A549 (cell line): ENCODE measurements at places on chromosomes 11 and 22. TPM values are rescaled to one million over a fixed set of nuclear protein-coding genes. Genes with fewer than 3 reads are reported as not detected.

DNA sequence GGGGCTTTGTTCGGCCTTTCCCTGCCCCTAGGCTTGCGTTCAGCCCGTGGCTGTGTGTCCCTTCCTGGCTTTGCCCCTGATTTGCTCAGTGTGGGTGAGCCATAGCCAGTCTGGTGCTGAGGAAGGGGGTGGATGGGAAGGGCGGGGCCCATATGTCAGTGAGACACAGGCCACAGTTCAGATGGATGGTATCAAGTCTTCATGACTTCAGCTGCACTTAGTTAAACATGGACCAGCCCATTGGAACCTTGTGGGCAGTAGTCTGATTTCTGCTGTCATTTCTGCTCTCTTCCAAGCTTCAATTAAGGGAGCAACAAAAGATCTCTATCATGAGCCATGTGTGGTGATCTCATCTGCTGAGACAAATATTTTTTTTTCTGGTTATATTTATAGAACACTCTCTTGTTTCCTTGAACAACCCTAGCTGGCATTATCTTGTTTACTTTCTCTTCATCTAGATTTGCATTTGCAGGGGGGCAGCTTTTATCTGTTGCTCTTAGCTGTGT, 21.6 kb upstream of the PEX26 start:
- DNase-seq, result peak; percentile 44

GRCh38 chr22:38891256-38891655, 19.2 kb upstream of the CBX6 start:
- no peak for DNase-seq

- no peak for DNase-seq
These were observed 5.8 kb downstream of the GRIK4 start for GRCh38 chr11:120517390-120517761.

- no peak for DNase-seq
These were observed 130.7 kb downstream of the FEZ1 start for GRCh38 chr11:125365196-125365931.

DNA sequence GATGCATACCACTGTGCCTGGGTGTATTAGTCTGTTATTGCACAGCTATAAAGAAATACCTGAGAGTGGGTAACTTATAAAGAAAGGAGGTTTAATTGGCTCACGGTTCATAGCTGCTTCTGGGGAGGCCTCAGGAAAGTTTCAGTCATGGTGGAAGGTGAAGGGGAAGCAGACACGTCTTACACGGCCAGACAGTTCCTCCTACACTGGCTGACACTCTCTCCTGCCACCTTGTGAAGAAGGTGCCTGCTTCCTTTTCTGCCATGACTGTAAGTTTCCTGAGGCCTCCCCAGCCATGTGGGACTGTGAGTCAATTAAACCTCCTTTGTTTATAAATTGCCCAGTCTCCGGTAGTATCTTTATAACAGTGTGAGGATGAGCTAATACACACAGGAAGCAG, 33.6 kb upstream of the CD81 start:
- DNase-seq, result no peak

- no peak for DNase-seq
These were observed 25.9 kb downstream of the PTDSS2 start for GRCh38 chr11:475941-476340.

- no peak for DNase-seq
These were observed 37.1 kb downstream of the NECTIN1 start for GRCh38 chr11:119691701-119692539.

GRCh38 chr22:25696763-25697162, 45.2 kb upstream of the MYO18B start:
- no peak for DNase-seq

DNA sequence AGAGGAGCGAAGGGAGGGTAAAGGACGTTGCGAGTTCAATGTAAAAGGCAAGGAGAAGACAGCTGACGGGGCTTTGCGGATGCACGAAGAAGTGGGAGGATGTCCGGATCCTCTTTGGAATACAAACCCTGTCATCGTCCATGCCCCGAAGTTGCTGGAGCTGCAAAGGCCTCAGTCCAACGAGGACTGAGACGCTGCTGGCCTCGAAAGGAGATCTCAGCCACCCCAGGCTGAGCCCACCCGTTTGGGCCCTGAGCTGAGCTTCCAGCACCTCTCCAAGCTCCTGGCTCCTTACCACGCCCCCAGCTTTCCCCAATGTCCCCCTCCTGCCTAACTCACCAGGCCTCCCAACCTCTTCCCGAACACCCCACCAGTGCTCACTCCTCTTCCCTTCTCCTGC, 46.1 kb upstream of the PHF21B start:
- DNase-seq, result no peak

GRCh38 chr11:118605116-118605867, 2.1 kb upstream of the PHLDB1 start:
- DNase-seq, result no peak

DNA sequence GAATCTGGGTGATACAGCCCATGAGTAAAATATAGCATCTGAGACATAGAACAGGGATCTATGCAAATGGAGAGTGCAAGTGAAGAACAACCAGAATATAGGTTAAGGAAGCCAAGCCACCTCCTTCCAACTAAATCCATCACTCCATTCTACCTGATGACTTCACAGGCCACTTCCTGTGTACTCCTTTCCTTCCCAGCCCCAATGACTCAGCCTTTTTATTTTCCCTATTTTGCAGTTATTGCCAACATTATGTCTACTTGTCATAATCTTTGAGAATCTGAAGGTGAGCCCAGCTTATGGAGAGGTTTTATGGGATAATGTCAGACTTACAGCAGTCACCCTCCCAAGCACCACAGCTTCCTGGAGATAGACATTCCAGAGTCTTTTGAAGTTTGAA, 1.4 kb upstream of the OR52M1 start:
- peak; percentile 13 for DNase-seq

GRCh38 chr22:39959640-39960447, at the start of gene TMA7B:
Gene TMA7B, plus strand, starts transcription at chr22:39960397. Its CDS starts 3,978 bp downstream, at chr22:39964375.
- peak; percentile 13 for DNase-seq

DNA sequence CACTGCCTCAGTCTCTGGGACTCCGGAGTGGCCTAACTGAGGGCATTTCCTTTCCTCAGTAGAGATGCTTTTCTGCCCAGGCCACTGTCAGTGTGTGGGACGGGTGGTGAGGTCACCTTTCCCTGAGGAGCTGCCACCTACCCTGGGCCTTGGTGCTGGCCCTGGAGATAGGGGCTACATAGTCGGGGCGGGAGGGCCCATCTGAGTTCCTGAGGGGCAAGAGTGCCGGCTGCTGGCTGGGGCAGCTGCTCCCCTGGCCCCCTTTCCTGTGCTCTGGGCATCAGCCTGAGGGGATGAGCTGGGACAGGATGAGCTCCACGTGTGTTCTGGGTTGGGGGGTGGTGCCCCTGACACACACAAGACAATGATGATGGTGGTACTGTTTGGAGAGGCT, 5.4 kb downstream of the KCNC1 start:
- DNase-seq, result no peak

- DNase-seq, result no peak
These were observed 18.4 kb downstream of the MS4A6E start for GRCh38 chr11:60345489-60345888.

DNA sequence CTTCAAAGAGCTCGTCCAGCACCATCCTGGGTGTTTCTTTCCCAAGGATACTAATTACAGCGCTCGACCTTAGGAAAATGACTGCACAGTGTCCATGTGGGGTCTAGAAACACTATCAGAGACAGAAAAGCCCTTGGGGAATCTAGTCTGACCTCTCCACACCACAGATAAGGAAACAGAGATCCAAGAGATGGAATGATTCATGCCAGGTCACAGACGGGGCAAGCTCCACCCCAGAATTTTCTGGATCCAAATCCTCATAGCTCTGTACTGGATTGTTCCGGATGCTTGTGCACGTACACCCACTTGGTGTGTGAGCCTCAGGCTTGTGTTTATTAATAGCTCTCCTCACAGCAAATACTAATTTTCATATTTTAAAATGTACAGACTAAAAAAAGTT, 11.3 kb downstream of the ABTB2 start:
- peak; percentile 71 for DNase-seq

DNA sequence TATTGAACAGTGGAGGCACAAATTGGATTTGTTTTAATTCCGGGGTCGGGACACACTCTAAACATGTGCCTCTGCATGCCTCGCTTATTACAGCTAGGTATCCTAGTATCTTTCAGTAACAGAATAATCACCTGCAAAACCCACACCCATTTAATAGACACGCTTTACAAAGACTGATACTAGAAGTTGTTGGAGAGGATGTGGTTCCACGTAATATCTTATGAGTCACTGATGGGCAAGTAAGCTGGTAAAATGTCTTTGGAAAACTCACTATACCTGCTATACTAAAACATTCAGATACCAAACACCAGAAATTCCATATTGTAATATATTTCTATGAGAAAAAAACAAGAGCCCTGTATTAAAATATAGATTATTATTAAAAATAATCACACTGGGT, 84.0 kb downstream of the GGTLC2 start:
- no peak for DNase-seq

DNA sequence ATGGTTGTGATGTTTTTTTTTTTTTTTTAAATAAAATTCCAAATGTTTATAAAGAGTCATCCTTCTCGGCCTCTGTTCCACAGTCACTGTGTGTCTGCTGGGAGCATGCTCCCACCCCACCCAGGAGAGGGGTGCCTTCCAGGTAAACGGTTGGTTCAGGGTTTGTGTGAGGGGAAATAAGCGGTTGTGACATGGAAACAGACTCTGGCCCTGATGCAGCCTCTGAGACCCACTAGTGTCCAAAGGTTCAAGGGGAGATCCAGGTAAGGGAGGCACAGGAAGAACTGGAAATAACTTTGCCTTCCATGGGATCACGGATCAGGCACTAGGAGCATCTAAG, 6.0 kb upstream of the GAS2L1 start:
- no peak for DNase-seq

GRCh38 chr11:99260696-99261095, 239.9 kb downstream of the CNTN5 start:
- DNase-seq, result peak; percentile 25

DNA sequence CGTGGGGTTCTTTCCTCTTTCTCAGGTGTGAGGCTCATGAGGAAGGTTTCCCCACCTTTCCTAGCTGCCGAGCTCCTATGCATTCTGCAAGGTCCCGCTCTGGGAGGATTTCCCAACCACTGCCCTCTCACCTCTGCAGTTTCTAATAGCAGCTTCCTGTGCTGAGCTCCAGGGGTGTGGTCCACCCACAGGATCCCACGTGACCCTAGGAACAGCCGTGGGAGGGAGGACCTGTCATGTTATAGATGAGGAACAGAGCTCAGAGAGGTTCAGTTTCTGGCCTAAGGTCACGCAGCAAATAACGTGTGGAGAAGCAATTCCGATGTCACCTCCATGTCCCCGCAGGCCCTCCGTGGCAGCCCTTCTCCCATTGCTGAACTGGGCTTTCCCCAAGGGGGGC, 38.5 kb downstream of the FLRT1 start:
- DNase-seq, result no peak

DNA sequence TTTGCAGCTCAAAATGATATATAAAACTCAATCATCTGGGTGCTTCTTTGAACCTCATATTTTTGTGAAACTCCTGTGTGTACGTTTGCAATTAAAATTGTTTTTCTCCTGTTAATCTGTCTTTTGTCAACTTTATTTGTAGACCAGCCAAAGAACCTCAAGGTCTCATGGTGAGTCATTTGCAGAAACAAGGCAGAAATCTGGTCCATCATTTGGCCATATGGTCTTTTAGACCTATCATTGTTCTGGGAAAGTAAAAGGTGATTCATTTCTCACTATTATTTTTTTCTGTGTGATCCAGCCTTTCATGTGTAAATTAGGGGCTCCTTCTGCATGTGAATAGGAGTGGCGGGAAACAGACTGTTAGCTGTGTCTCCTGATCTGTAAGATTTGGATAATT, 399.1 kb upstream of the DDI1 start:
- no peak for DNase-seq

DNA sequence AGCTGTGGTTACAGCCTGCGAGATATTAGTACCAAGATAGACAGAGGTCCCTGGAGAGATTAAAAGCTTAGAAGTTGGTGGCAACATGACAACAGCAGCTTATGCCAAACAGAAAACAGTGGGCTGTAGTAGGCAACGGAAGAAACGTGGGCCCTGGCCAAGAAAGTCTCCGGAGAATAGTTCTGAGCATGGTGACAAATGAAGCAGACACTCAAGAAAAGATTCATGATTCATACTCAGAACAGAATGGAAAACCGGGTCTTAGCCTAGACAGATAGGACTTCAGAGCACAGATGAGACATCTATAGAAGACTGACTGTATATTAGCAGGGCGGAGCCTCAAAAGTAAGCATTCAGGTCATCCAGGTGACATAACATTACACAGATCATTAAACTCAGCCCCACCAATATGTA, 727.4 kb downstream of the ETS1 start:
- no peak for DNase-seq

GRCh38 chr11:124865902-124866851, 945 bp downstream of the ROBO3 start:
- peak; percentile 64 for DNase-seq

DNA sequence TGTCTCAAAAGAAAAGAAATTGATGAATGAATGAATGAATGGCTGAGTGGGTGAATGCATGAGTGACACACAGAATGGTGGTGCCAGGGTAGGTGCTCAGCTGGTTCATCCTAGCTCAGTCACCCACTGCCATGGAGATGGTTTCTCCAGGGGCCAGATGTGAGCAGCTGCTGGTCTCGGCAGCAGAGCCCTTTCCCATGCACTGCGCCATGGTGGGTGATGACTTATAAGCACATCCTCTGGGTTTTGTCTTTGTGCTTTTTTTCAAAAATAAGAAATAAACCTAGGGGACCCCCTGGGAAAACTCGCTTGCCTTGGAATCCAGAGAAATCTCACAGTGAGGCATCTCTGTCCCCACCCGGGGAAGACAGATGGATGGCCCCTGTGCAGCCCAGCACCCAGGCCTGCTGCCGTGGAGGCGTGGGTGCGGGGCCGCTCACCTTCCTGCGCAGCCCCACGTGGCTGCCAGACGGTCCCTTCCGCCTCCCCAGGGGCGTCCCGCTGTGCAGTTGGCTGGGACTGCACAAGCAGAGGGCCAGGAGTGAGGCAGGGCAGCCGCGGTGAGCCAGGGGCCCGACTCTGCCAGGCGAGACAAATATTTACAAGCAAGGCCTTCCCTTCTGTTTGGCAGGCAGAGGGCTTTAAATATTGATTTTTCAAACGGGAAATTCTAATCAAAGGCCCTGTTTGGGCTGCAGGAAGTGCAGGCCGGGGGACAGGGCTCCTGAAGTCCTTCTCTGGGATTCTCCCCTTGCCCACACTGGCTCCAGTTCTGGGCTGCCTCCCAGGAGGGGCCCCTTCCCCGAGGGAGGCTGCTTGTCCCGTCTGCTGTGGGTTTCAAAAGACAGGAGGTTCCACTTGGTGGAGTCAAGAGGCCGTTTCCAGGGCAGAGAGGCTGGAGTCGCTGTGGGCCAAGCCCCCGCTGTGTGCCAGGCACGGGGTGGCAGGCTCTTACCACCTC, 24.3 kb downstream of the MPPED1 start:
- no peak for DNase-seq

TEX54 gene
- not detected in 3 replicates for polyA plus RNA-seq

GRM5 gene
- 0.01 TPM in 2 of 3 replicates, not detected in the other for polyA plus RNA-seq

APOBEC3H gene
- 0.39 to 0.45 TPM in 2 of 3 replicates, not detected in the other for polyA plus RNA-seq

ZNF280B gene
- 1.9 to 2.3 TPM (median 2.3 TPM) in 3 replicates for polyA plus RNA-seq

SAC3D1 gene
- 29.0 to 31.0 TPM (median 30.4 TPM) in 3 replicates for polyA plus RNA-seq

CALCA gene
- not detected in 3 replicates for polyA plus RNA-seq

SYT12 gene
- polyA plus RNA-seq, result 6.6 to 10.6 TPM (median 9.6 TPM) in 3 replicates

CEND1 gene
- 1.0 to 1.3 TPM (median 1.0 TPM) in 3 replicates for polyA plus RNA-seq

RFPL3 gene
- polyA plus RNA-seq, result not detected in 3 replicates

CBLIF gene
- polyA plus RNA-seq, result not detected in 3 replicates

C1QTNF4 gene
- polyA plus RNA-seq, result not detected in 3 replicates

SAA2 gene
- polyA plus RNA-seq, result not detected in 3 replicates

EI24 gene
- 106 to 112 TPM (median 108 TPM) in 3 replicates for polyA plus RNA-seq
